ENCODE measurements at places on chromosomes 3 and 15.
A peak's percentile ranks its signal among the peaks of the same experiment; 100 is the strongest.

- no peak for DNase-seq
These were observed 19.4 kb downstream of the TGFBR2 start for GRCh38 chr3:30625541-30626438.

- DNase-seq: no peak
These were observed 52.7 kb downstream of the RPN1 start for GRCh38 chr3:128597900-128598299.

DNA sequence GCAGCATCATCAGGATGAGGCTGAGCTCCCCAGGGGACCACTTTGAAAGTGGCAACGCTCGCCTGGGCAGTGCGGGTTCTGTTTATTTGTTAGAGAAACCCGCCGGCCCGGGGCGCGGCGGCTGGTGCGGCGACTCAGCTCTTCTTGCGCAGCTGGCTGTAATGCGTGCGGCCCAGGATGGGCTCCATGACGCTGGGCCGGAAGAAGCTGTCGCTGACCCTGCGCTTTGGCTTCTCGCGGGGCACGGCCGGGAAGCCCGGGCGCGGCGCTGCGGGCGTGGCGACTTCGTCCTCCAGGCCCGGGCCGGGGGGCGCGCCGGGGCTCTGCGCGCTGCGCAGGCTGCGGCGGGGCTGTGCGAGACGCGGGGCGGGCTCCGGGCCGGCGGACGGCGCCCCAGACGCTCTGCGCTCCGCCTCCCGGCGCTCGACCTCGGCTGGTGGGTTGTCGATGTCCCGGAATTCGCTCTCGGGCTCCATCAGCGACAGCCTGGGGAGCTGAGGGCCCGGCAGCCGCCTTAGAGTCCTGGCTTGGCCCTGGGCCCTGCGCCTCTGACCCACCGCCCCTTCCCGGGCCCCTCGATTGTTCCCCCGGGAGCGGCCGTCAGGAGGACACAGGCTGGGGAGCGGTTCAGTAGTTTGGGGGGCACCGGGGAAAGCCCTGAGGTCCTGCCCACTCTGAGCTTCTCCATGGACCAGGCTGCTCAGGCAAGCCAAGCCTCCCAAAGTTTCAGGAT lies 10.3 kb upstream of the KIF7 start:
- peak; percentile 91 for DNase-seq

DNA sequence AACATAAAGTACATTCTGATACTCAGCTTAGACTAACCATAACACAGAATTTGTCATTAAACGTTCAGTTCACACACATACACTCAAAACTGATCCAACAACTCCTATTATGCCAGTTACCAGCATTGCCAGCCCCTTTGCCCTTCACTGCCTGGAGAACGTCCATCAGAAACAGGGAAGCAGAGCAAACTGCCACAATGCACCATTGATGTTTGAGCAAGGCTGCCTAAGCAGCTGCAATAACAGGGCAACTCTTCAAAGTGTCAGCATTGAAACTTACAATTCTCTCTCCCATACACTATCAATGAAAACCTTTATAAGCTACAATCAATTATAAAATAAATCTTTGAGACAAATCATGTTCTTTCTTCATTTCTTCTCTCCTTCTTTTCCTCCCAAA lies 85.1 kb downstream of the ZBTB20 start:
- no peak for DNase-seq

GRCh38 chr3:51360806-51361205 lies 24.3 kb upstream of the MANF start:
- no peak for DNase-seq

DNA sequence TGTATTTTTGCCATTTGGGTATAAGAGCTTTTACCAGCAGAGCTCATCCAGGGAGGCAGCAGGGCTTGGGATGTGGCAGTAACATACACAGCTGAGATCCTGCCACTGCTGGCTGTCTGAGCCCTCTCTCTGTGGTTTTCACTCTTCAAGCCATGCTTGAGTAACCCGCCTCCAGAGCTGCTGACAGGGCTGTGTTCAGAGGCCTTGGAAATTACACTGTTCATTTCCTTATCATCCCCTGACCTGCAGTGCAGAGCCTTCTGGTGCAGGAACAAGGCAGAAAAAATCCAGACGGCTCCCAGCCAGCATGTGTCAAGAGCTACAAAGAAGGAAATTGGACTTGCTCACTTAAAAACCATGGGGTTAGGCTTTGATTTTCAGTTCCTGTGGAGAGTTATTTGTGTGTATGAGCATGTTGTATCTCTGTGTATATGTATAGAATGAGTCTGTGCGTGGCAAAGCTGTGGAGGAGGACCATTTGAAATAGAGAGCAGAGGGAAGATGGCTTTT lies 47.0 kb downstream of the ZNF609 start:
- peak; percentile 68 for DNase-seq

DNA sequence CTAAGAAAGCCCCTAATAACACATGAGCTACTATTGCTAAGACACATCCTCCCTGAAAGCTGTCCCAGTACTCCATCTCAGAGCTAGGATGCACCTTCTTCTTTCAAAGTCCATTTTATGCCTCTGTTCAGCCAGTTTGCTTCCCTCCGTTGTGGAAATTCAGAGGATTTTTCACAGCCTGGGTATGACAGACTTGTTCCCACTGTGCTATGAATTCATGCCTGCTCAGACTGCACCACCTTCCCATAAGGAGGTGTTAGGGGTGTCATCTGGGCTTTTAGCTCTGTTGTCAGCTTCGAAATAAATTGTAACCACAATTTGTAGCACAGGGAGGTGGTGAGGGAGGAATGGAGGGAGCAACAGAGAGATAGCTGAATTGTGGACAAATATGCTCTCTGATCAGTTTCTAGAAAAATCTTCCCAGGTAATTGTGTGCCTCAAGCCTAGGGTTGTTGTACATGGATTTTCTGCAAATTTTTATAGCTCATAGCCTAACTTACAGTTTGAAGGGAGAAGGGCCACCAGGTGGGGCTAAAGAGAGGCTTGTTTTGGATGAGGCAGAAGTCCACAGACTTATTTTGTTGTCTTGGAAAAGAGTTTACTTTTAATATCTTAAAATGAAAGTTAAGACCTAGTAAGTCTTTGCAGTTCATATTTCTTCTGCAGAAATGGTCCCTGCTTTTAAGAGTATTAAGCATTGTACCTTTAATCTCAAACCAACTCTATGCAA lies 462.0 kb downstream of the PDCD6IP start:
- DNase-seq: peak; percentile 47

- no peak for DNase-seq
These were observed 9.7 kb downstream of the ADAMTS9 start for GRCh38 chr3:64677961-64678716.

GRCh38 chr3:157145606-157146322 lies 14.2 kb downstream of the CCNL1 start:
- no peak for DNase-seq

DNA sequence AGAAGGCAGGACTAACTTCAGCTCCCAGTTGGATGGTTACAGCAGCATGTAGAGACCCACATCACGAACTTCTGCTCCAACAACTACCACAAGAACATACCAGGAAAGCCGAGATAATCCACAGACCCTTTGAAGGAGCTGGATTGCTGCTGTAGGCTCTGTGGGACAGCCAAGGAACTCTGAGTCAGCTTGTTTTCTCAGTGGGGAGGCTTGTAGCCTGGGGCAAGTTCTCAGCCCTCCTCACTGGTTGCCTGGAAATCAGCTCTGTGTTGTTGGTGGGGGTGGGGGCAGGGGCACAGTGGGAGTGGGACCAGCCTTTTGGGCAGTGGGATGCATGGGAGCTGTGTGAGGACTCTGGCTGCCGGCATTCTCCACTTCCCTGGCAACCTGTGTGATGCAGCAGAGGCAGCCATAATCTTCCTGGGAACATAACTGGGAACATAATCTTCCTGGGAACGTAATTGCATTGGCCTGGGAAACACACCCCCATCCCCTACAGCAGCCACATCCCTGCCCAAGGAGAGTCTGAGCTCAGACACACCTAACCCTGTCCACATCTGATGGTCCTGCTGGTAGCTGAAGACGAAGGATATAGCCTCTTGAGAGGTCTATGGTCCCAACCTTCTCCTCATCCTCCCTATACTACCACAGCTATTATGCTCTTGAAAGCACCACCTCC lies 153.1 kb downstream of the PEAK1 start:
- DNase-seq: no peak

- DNase-seq: no peak
These were observed 46.8 kb downstream of the PXYLP1 start for GRCh38 chr3:141278196-141279076.

GRCh38 chr3:45936261-45936660 lies 7.0 kb upstream of the CXCR6 start:
- no peak for DNase-seq

DNA sequence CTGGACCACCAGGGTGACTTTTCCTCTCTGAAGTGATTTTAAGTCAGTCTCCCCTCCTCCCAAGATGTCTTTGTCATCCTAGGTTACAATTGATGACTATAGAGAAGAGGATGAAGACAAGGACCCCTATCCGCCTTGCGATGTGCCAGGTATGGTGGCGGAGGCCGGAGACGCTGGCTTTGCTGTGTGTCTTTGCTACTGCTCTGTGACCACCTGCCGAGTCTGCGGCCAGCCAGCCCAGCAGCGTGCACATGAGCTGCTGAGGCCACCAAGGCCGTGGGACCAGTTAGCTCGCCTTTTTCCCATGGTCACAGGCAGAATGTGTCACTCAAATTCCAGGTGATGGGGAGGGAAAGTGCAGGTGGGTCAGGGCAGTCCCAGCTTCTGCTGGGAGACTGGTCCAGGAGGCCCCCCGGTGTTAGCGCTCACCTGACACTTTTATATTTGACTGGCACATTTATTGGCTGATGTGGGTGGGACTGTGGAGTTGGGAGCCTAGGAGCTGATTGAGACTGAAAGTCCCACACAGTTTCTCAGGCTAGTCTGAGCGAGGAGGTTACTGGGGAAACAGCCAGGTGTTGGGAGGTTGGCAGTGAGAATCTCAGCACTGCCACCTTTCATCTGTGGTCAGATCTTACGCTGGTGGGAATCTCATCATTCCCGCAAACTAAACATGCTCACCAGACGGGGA lies 114.1 kb downstream of the CHDH start:
- no peak for DNase-seq

DNA sequence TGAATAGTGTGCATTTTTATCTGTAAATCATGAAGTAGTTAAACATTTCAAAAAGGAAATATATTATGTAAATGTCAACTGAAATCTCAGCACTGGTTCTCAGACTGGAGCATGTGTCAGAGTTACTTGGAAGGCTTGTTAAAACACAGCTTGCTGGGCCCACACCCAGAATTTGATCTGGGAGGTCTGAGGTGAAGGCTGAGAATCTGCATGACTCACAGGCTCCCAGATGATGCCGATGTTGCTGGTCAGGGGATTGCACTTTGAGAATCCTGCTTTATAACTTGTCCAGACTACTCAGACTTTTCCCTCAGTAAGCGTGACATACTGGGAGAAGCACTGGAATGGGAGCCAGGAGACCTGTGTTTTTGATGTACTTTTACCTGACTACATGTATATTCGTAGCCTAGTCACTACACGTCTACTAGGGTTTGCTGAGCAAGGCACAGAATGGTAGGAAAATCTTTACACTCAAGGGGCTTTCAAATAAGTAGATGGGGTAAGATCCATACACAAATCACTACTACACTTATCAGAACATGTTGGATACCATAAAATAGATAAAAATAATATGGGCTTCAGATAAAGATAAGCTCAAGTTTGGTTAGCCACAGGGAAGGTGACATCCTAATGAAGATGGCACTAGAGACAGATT lies 77.1 kb upstream of the MEX3B start:
- DNase-seq: no peak

- no peak for DNase-seq
These were observed 131.1 kb upstream of the ROBO1 start for GRCh38 chr3:79898907-79899306.

GRCh38 chr3:146421819-146422759 lies 47.3 kb downstream of the PLSCR2 start:
- DNase-seq: no peak

DNA sequence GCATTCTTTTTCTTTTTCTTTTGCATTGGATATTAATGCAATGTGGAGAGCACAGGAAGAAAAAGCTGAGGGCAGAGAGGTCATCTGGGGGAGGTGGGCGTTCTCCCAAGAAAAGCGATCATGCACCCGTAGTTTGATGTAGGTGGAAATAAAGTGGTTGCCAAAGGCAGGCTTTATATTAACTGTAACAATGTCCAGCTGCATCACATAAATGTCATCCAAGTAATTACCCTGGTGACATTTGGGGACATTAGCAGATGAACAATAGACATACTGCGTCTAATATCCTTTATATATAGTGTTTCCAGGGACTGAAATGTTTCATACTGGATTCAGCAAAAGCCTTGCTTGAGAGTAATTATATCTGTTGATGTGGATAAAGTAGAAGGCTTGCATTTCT lies 135.5 kb downstream of the CNTN6 start:
- peak; percentile 55 for DNase-seq

DNA sequence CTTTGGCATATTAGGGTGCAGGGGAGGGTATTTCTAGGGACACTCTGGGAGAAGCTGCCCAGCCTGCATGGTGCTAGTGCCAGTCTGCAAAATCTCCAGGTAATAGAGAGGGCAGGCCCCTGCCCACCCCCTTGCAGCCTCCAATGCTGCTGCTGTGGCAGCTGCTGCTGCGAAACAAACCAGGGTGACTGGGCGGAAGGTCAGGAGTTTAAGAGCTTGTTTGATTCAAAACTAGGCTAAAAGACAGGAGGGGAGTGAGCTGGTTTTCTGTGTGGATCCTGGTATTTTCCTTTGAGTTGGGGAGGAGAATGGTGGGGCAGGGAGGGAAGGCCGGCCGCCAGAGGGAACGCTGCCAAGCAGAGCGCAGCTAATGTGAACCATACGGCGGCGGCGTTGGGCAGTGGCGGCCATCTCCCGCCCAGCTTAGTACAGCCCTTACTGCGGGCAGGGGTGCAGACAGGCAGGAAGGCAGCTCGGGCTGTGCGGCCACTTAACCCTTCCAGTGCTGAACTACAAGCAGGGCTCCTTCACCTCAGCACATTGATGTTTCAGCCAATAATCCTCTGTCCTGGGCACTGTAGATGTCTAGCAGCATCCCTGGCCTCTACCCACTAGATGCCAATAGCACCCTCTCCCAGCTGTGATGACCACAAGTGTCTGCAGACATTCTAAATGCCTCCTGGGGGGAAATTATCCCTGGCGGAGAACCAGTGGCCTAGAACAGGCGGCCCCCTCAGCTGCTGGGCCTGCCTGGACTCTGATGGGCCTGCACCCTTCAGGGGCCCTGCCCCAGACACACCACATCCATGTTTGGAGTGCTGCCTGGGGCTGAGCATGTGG lies 125.7 kb downstream of the EEFSEC start:
- DNase-seq: peak; percentile 88

GRCh38 chr3:138578141-138578540 lies 15.9 kb downstream of the CEP70 start:
- DNase-seq: no peak

GRCh38 chr3:152197937-152198336 lies 70.8 kb upstream of the MBNL1 start:
- no peak for DNase-seq

DNA sequence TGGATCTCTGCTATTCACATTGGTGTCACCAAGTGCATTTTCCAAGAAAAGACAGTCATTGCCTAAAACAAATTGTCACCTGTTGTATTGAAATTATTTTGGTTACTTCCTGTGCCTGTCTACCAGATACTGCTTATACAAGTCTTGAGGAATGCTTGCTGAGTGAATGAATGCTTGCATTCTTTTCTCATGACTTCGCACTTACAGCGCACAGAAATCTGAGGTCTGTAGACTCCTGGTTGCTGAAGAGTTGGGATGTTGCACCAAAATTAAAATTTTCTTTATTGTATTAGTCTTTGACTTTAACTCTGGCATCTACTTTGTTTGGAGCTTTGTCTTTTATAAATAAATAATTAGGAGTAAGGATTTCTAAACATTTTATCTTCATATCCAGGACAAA lies 28.4 kb downstream of the SH3GL3 start:
- no peak for DNase-seq

All from SK-N-SH (cell line).